ENCODE measurements at places on chromosomes 5 and 9.
A peak's percentile ranks its signal among the peaks of the same experiment; 100 is the strongest.

DNA sequence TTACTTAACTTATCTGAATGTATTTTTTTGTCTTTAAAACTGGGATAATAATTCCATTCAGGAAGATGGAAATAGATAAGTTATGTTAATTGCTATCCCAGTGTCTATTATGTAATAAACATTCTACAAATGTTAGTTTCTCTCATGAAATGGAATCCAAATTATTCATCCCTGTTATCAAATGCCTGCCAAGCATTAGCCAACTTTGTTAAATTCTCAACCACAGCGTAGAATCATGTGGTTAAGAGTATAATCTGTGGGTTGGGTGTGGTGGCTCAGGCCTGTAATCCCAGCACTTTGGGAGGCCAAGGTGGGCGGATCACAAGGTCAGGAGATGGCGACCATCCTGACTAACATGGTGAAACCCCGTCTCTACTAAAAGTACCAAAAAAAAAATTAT is 912.9 kb upstream of the SEMA6A start:
- H3K27me3 ChIP-seq, result no peaks in the 10 kb centered on the region
- H3K27ac ChIP-seq, result no peak overlapping the region
- no peaks in the 10 kb centered on the region for H3K36me3 ChIP-seq
- H3K4me3 ChIP-seq, result no peak overlapping the region
- H3K4me1 ChIP-seq, result 0 out of 2 replicates have a peak, but pooled peaks cover 2% of the 10 kb centered on the region
- no peak for DNase-seq

DNA sequence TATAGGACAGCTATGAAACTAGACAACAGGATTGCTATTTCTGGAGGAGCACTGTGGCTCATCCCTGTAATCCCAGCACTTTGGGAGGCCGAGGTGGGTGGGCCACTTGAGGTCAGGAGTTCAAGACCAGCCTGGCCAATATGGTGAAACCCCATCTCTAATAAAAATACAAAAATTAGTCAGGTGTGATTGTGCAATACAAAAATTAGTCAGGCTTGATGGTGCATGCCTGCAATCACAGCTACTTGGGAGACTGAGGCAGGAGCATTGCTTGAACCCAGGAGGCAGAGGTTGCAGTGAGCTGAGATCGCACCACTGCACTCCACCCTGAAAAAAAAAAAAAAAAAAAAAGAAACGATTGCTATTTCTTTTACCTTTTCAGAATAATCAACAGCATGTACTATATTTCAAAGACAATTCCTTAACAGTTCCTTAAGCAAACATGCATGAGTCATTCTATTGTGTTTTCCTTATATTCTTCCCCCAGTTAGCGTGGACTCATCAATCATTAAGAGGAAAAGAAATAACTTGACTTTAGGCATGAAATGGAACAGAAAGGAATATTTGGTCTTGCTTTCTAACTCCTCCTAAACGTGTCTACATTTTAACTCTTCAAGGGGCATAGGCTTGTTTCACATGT is 162.6 kb downstream of the TAF11L14 start:
- H3K27me3 ChIP-seq, result no peaks in the 10 kb centered on the region
- no peaks in the 10 kb centered on the region for H3K36me3 ChIP-seq
- no peak overlapping the region for H3K27ac ChIP-seq
- no peak for DNase-seq
- H3K4me1 ChIP-seq, result no peaks in the 10 kb centered on the region

- H3K4me3 ChIP-seq, result no peak overlapping the region
- no peaks in the 10 kb centered on the region for H3K4me1 ChIP-seq
- no peaks in the 10 kb centered on the region for H3K36me3 ChIP-seq
- no peaks in the 10 kb centered on the region for H3K27me3 ChIP-seq
- no peak overlapping the region for H3K27ac ChIP-seq
Measured at GRCh38 chr9:107684224-107684623, 194.7 kb upstream of the KLF4 start.

DNA sequence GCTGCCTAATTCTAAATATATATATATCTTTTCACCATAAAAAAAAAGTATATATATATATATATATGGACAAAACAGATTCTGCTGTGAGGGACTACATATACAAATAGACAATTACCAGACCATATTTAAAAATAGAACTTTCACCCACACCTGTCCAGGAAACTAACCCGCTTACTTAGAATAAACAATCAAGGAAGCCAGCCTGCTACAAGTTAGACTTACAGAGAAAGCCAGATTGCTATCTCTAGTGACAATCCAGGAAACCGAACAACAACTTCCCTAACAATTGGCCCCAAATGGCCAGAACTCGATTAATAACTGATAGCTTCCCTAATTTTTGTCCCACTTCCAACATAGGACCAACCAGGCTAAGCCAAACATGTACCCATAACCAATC is 5.9 kb downstream of the GLDC start:
- H3K27ac ChIP-seq, result no peak overlapping the region
- H3K27me3 ChIP-seq, result no peaks in the 10 kb centered on the region
- H3K36me3 ChIP-seq, result peaks cover 4% of the 10 kb centered on the region
- 0 out of 2 replicates have a peak, but pooled peaks cover 2% of the 10 kb centered on the region for H3K4me1 ChIP-seq

- no peaks in the 10 kb centered on the region for H3K4me1 ChIP-seq
- H3K36me3 ChIP-seq, result peaks cover 5% of the 10 kb centered on the region
- no peak overlapping the region for H3K27ac ChIP-seq
- H3K27me3 ChIP-seq, result no peaks in the 10 kb centered on the region
- no peak overlapping the region for H3K4me3 ChIP-seq
Measured at GRCh38 chr9:92728831-92729734, 35.5 kb downstream of the BICD2 start.

DNA sequence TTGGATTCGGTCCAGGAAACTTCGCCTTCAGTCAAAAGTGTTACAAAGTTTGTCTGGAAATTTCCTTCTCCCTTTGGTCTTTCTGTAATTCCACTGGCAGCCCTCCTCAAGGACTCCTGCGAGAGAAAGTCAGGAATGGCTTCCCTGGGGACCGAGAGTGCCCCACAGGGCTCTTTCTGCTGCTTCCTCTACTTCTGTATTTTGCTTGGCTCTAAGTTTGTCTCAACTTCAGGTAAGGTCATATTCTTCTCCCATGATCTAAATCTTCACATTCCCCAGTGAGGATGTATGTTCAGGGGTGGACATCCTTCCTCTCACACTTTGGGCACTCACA is 10.3 kb upstream of the RIOK2 start:
- no peaks in the 10 kb centered on the region for H3K4me1 ChIP-seq
- no peaks in the 10 kb centered on the region for H3K27me3 ChIP-seq
- no peak overlapping the region for H3K27ac ChIP-seq
- no peaks in the 10 kb centered on the region for H3K36me3 ChIP-seq
- DNase-seq, result no peak
- no peak overlapping the region for H3K4me3 ChIP-seq

DNA sequence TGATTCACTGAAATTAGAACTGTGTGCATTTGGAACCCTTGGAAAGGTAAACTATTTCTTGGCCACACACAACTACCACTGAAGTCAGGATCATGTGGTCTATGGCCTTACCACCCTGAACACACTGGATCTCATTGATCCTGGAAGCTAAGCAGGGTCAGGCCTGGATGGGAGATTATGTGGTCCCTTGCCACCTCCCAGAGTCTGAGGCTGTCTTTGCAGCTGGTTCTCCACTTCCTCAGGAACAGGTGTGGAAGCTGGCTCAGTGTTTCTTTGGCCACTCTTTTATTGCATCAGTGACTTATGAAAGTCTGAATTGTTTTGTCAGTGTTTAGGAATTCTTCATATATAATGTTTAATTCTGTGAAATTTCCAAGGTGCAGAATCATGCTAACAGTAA is 89.2 kb downstream of the TEK start:
- no peak overlapping the region for H3K27ac ChIP-seq
- H3K4me3 ChIP-seq, result no peak overlapping the region
- no peaks in the 10 kb centered on the region for H3K36me3 ChIP-seq

DNA sequence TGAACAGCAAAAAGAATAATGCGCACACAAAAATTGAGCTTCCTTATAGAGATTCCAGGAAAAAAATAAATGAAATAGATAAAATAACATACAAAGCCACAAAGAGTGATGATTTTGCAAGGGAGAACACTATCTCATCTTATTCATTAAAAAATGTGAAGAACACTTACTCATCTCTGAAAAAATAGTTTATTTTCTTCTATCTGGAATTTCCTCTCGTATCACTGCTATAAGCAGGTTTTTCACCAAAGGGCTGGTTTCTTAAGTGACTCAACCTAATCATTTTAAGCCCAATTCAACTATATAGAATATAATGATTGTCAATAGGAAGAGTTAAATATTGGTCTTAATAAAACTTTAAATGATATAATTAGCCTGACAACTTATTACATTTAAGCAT is 504.9 kb downstream of the NR2F1-AS1 start:
- no peak overlapping the region for H3K4me3 ChIP-seq
- no peaks in the 10 kb centered on the region for H3K27me3 ChIP-seq
- no peak overlapping the region for H3K27ac ChIP-seq

- H3K27ac ChIP-seq, result no peak overlapping the region
- H3K4me1 ChIP-seq, result peaks cover 6% of the 10 kb centered on the region
- peaks cover 5% of the 10 kb centered on the region for H3K36me3 ChIP-seq
- no peak overlapping the region for H3K4me3 ChIP-seq
Measured at GRCh38 chr9:119304555-119304954, 64.7 kb downstream of the BRINP1 start.

- no peaks in the 10 kb centered on the region for H3K36me3 ChIP-seq
- no peaks in the 10 kb centered on the region for H3K27me3 ChIP-seq
- no peaks in the 10 kb centered on the region for H3K4me1 ChIP-seq
- no peak overlapping the region for H3K27ac ChIP-seq
Measured at GRCh38 chr5:56802205-56802604, 13.1 kb upstream of the MAP3K1 start.

GRCh38 chr5:78064941-78065472 is 229.5 kb downstream of the AP3B1 start:
- H3K27ac ChIP-seq, result no peak overlapping the region
- no peaks in the 10 kb centered on the region for H3K27me3 ChIP-seq
- H3K4me3 ChIP-seq, result no peak overlapping the region

GRCh38 chr9:13430368-13431221 is 151.1 kb upstream of the MPDZ start:
- DNase-seq, result no peak
- H3K4me1 ChIP-seq, result peaks cover 10% of the 10 kb centered on the region
- no peak overlapping the region for H3K27ac ChIP-seq
- H3K4me3 ChIP-seq, result no peak overlapping the region

GRCh38 chr9:127940593-127940992 is 2.9 kb upstream of the DPM2 start:
- no peak for DNase-seq
- H3K4me1 ChIP-seq, result no peaks in the 10 kb centered on the region
- no peak overlapping the region for H3K4me3 ChIP-seq

GRCh38 chr5:137022043-137022442 is 477.1 kb downstream of the SPOCK1 start:
- H3K27me3 ChIP-seq, result no peaks in the 10 kb centered on the region
- H3K4me3 ChIP-seq, result no peak overlapping the region
- H3K36me3 ChIP-seq, result no peaks in the 10 kb centered on the region

GRCh38 chr5:1709171-1709803 is 90.3 kb downstream of the MRPL36 start:
- H3K27me3 ChIP-seq, result no peaks in the 10 kb centered on the region
- H3K36me3 ChIP-seq, result peaks cover 4% of the 10 kb centered on the region
- H3K4me1 ChIP-seq, result no peaks in the 10 kb centered on the region
- DNase-seq, result peak; percentile 44
- H3K27ac ChIP-seq, result no peak overlapping the region
- H3K4me3 ChIP-seq, result peak overlapping the region; percentile 85

DNA sequence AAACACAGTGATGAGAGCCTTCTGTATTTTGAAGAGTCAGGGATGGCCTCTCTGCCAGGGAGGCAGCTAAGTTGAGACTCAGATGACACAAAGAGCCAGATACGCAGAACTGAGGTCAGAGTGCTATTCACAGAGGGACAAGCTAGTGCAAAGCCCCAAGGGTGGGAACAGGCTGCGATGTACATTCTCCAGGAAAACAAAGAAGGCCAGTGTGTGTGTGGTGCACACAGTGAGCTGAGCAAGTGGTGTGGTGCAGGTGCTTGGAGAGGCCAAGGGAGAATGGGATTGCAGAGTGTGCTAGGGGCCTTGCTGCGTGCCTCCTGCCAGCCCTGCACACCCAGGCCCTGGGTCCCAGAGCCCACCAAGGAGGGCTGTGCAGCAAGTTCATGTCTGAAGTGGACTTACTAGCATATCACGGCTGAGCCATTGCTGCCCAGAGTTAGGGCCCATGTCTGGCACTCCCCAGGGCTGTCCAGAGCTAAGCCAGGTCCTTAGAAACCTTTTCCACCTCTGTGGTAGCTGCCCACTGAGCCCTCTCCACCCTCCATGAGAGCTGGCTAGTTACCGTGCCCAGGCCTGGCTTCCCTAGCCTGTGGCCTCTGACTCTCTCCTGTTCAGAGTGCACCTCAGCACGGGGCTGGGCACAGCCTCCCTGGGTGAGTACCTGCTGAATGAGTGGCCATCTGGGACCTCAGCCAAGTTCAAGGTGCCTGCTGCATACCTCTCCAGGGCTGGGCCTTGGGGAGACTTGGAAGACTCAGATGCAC is 9.3 kb downstream of the SLC25A48 start:
- H3K4me1 ChIP-seq, result no peaks in the 10 kb centered on the region
- no peak overlapping the region for H3K27ac ChIP-seq
- peaks cover 6% of the 10 kb centered on the region for H3K36me3 ChIP-seq
- H3K4me3 ChIP-seq, result no peak overlapping the region
- no peak for DNase-seq
- no peaks in the 10 kb centered on the region for H3K27me3 ChIP-seq

GRCh38 chr5:151094030-151094851 is 13.4 kb upstream of the TNIP1 start:
- no peak overlapping the region for H3K4me3 ChIP-seq
- H3K27ac ChIP-seq, result no peak overlapping the region
- H3K36me3 ChIP-seq, result no peaks in the 10 kb centered on the region
- no peak for DNase-seq
- H3K27me3 ChIP-seq, result no peaks in the 10 kb centered on the region
- peaks cover 2% of the 10 kb centered on the region for H3K4me1 ChIP-seq

- H3K27ac ChIP-seq, result no peak overlapping the region
- H3K36me3 ChIP-seq, result no peaks in the 10 kb centered on the region
- peak; percentile 83 for DNase-seq
- H3K4me1 ChIP-seq, result no peaks in the 10 kb centered on the region
Measured at GRCh38 chr9:137305060-137305797, 3.2 kb upstream of the NRARP start.
